ENCODE measurements at places on chromosomes 5 and 9. TPM values are rescaled to one million over a fixed set of nuclear protein-coding genes. Genes with fewer than 3 reads are reported as not detected.

CCNB1 gene
- 3.6 TPM for polyA plus RNA-seq

GPR150 gene
- 0.11 TPM for polyA plus RNA-seq

GRXCR2 gene
- polyA plus RNA-seq, result not detected

TRPM3 gene
- 0.04 TPM for polyA plus RNA-seq

BSPRY gene
- 3.8 TPM for polyA plus RNA-seq

SLC28A3 gene
- 0.04 TPM for polyA plus RNA-seq

LHX6 gene
- polyA plus RNA-seq, result 4.5 TPM

PLAC8L1 gene
- not detected for polyA plus RNA-seq

SIT1 gene
- polyA plus RNA-seq, result 0.19 TPM

DNA sequence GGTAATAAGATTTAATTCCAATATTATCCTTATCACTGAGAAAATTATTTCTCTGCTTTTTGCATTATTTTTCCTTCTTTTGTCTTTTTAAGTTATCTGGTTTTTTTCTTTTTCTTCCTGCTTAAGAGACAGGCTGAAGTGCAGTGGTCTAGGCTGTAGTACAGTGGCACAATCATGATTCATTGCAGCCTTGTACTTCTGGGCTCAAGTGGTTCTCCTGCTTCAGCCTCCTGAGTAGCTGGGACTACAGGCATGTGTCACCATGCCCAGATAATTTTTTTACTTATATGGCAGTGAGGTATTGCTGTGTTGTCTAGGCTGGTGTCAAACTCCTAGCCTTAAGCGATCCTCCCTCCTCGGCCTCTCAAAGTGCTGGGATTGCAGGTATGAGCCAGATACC is 93.9 kb downstream of the SLC44A1 start:
- H3K27ac ChIP-seq, result no peak overlapping the region
- peaks cover 4% of the 10 kb centered on the region for H3K4me1 ChIP-seq
- no peak for DNase-seq

GRCh38 chr5:93715761-93716160 is 25.6 kb downstream of the POU5F2 start:
- H3K36me3 ChIP-seq, result no peaks in the 10 kb centered on the region
- no peak overlapping the region for H3K4me3 ChIP-seq
- no peak overlapping the region for H3K27ac ChIP-seq
- H3K4me1 ChIP-seq, result no peaks in the 10 kb centered on the region
- H3K27me3 ChIP-seq, result no peaks in the 10 kb centered on the region

GRCh38 chr5:10077791-10078545 is 171.7 kb downstream of the ATPSCKMT start:
- H3K27me3 ChIP-seq, result no peaks in the 10 kb centered on the region
- no peak overlapping the region for H3K27ac ChIP-seq
- no peak for DNase-seq
- H3K4me1 ChIP-seq, result no peaks in the 10 kb centered on the region

DNA sequence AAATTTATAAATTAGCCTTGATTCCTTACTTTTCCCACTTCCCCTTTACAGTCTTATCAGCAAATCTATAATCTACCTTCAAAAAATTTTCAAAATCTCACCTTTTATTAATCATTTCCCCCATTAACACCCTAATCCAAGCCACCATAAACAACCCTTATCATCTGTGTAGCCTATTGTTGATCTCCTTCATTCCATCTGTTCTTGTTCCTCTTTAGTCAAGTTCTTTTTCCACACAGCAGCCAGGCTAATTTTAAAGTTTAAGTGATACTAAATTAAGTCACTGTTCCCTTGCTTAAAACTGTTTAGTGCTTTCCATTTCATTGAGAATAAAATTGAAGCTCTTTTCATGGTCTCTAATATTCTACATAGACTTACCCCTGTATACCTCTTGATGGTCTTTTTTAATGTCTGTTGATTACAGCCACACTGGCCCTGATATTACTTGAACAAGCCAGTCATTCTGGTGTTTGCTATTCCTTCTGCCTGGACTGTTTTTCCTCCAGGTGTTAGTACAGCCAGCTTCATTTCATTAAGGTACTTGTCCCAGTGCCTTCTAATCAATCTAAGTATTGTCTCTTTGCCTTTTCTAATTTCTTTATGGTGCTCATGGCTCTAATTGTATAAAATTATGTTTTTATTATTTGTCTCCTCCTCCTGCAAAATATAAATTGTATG is 31.1 kb downstream of the GPR151 start:
- H3K36me3 ChIP-seq, result peaks cover 71% of the 10 kb centered on the region
- no peaks in the 10 kb centered on the region for H3K4me1 ChIP-seq
- peak overlapping the region; percentile 5 for H3K27ac ChIP-seq
- no peak for DNase-seq

- H3K4me3 ChIP-seq, result no peak overlapping the region
- H3K36me3 ChIP-seq, result no peaks in the 10 kb centered on the region
- no peak for DNase-seq
- H3K27ac ChIP-seq, result no peak overlapping the region
- H3K4me1 ChIP-seq, result no peaks in the 10 kb centered on the region
- H3K27me3 ChIP-seq, result no peaks in the 10 kb centered on the region
These were observed 90.1 kb downstream of the RFX3 start for GRCh38 chr9:3435732-3436131.

DNA sequence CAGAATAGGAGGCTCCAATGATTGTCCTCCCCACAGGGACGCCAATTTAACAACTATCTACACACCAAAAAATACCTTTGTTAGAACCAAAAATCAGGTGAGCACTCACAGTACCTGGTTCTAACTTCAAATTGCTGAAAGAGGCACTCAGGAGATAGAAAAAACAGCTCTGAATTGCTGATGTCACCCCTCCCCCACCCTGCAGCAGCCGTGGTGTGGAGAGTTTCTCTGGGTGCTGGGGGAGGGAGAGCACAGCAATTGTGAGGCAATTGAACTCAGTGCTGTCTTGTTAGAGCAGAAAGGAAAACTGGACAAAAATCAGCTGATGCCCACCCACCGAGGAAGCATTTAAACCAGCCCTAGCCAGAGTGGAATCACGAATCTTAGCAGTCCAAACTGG is 41.8 kb downstream of the TNFSF8 start:
- no peak overlapping the region for H3K4me3 ChIP-seq
- DNase-seq, result no peak
- no peaks in the 10 kb centered on the region for H3K36me3 ChIP-seq
- H3K27ac ChIP-seq, result no peak overlapping the region
- no peaks in the 10 kb centered on the region for H3K4me1 ChIP-seq

- no peak for DNase-seq
- no peaks in the 10 kb centered on the region for H3K27me3 ChIP-seq
- no peak overlapping the region for H3K4me3 ChIP-seq
These were observed 106.2 kb upstream of the LMX1B start for GRCh38 chr9:126507318-126508109.

DNA sequence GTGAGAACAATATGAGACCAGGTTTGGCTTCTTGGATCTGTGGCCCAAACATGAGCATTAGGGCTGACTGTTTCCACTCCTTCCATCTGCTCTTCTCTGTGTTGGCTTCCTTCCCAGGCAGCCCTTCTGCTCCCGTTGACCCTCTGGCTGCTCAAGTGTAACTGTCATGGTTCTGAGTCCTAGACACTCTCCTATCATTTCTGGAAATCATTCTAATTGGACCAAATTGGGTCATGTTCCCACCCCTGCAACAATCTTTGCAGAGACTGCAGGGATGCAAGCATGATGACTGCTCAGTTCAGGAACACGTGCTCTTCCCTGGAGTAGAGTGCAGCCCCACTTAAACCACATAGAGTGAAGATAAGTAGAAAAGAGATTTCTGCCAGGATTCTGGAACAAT is 741.4 kb downstream of the TAF11L14 start:
- no peak overlapping the region for H3K27ac ChIP-seq
- H3K4me3 ChIP-seq, result no peak overlapping the region
- H3K36me3 ChIP-seq, result no peaks in the 10 kb centered on the region
- H3K4me1 ChIP-seq, result no peaks in the 10 kb centered on the region
- no peaks in the 10 kb centered on the region for H3K27me3 ChIP-seq
- DNase-seq, result no peak

DNA sequence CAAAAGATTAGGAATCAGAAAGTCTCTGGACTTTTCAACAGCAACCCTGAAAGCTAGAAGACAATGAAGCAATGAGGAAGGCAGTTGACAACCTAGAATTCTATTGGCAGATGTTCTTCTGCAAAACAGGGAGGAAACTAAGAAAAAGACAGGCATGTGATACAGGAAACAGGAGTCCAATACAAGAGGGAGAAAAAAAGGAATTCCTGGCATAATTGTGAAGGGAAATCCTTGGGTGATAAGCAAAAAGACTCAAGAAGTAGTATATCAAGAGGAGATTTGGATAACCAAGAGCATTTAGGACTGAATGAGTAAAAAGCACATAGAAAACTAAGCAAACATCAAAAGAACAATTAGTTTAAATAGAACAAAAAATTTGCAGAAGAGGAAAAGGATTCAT is 58.6 kb downstream of the LPAR1 start:
- no peak overlapping the region for H3K27ac ChIP-seq
- H3K27me3 ChIP-seq, result no peaks in the 10 kb centered on the region
- no peak for DNase-seq
- H3K4me3 ChIP-seq, result no peak overlapping the region
- peaks cover 9% of the 10 kb centered on the region for H3K4me1 ChIP-seq
- H3K36me3 ChIP-seq, result no peaks in the 10 kb centered on the region

- H3K27me3 ChIP-seq, result peaks cover 50% of the 10 kb centered on the region
- H3K4me1 ChIP-seq, result peaks cover 5% of the 10 kb centered on the region
- no peak for DNase-seq
- no peaks in the 10 kb centered on the region for H3K36me3 ChIP-seq
- no peak overlapping the region for H3K27ac ChIP-seq
These were observed 128.1 kb downstream of the BARX1 start for GRCh38 chr9:93826905-93827544.

GRCh38 chr5:62341783-62342475 is 35.9 kb downstream of the KIF2A start:
- H3K4me1 ChIP-seq, result no peaks in the 10 kb centered on the region
- no peak overlapping the region for H3K27ac ChIP-seq
- H3K4me3 ChIP-seq, result no peak overlapping the region

GRCh38 chr9:134897584-134898170 is 17.1 kb downstream of the FCN2 start:
- H3K27ac ChIP-seq, result peak overlapping the region; percentile 72
- no peaks in the 10 kb centered on the region for H3K36me3 ChIP-seq
- H3K27me3 ChIP-seq, result no peaks in the 10 kb centered on the region

DNA sequence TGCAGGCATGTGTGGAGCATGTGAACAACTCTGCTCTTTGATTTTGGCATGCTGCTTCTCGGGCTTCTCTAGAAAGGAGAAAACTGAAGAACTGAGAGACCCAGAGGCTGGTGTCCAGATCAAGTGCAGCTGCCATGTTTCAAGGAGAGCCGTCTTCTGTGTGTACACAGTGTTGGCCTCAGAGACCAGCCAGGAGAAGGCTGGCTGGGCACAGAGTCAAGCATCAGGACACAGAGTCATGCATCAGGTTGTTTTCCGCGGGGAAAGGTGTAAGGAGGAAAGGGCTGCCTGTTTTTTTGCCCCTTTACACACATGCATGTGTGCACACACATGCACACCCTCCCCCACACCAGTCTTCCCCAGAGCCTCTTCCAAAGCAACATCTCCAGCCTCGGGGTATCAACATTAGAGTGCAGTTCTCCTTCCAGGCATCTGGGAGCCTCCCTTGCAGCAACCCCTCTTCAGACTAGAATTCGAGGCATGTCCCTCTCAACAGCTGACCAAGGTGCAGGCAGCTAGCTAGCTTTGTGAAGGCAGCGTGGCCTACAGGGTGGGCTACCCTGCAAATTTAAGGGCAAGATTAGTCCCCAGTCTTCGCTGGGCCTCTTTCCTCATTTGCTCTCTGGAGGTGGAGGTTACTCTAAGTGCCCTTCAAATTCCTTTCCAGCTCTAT is 180.9 kb downstream of the AOPEP start:
- H3K27me3 ChIP-seq, result no peaks in the 10 kb centered on the region
- H3K36me3 ChIP-seq, result no peaks in the 10 kb centered on the region
- no peak overlapping the region for H3K4me3 ChIP-seq
